ENCODE measurements at places on chromosomes 2 and 18.

GRCh38 chr2:47403609-47404193 is 745 bp downstream of the MSH2 start:
- peaks cover 5% of the 10 kb centered on the region for H3K36me3 ChIP-seq
- H3K27me3 ChIP-seq = no peaks in the 10 kb centered on the region

GRCh38 chr2:105806996-105807395 is 62.3 kb downstream of the NCK2 start:
- peaks cover 2% of the 10 kb centered on the region for H3K36me3 ChIP-seq
- no peaks in the 10 kb centered on the region for H3K27me3 ChIP-seq
- H3K27ac ChIP-seq = no peak overlapping the region
- H3K4me3 ChIP-seq = no peak overlapping the region

DNA sequence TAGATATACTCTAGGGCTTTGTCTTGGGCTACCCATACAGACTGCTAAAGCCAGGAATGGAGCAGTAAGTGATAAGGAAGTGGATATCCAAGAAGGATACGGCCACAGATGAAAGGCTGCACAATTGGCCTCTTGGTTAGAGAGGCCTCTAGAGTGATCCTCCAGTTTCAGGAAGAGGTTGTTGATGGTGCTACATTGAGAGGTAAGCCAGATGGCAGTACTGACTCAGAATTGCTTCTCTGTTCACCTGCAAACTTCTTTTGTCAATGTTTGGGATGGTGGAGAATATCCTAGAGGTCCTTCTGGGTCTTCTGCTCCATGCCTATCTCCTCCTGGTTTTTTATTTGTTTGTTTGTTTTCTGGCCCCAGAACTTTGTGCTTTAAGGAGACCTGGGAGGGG is 226.8 kb upstream of the LRRTM1 start:
- H3K27me3 ChIP-seq = peaks cover 2% of the 10 kb centered on the region
- no peak overlapping the region for H3K4me3 ChIP-seq
- no peak overlapping the region for H3K27ac ChIP-seq
- H3K36me3 ChIP-seq = no peaks in the 10 kb centered on the region

DNA sequence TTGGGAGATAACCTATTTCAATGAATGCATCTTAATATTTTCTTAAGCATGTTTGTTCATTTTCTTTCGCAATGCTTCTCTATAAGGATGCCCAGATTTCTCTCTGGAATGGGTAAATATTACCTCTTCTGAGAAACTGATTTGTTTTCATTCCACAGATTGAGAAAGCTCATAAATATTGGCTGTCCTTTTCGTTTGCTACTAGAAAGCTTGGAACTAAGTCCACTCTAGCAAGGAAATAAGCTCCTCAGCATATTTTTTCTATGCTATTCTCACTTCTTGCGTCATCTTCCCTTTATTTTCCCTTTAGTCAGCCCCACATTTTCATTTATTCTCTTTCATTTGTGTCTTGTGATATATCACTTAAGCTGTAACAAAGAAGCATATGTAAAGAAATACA is 76.3 kb downstream of the ANTXR1 start:
- H3K4me3 ChIP-seq = no peak overlapping the region
- H3K27me3 ChIP-seq = no peaks in the 10 kb centered on the region
- peaks cover 34% of the 10 kb centered on the region for H3K4me1 ChIP-seq
- no peak for DNase-seq
- H3K27ac ChIP-seq = no peak overlapping the region
- H3K36me3 ChIP-seq = peaks cover 33% of the 10 kb centered on the region

- H3K4me3 ChIP-seq = no peak overlapping the region
- no peak for DNase-seq
- no peaks in the 10 kb centered on the region for H3K36me3 ChIP-seq
- no peaks in the 10 kb centered on the region for H3K4me1 ChIP-seq
- no peak overlapping the region for H3K27ac ChIP-seq
- H3K27me3 ChIP-seq = no peaks in the 10 kb centered on the region
Observed at GRCh38 chr2:46184794-46185583, 112.2 kb upstream of the EPAS1 start.

DNA sequence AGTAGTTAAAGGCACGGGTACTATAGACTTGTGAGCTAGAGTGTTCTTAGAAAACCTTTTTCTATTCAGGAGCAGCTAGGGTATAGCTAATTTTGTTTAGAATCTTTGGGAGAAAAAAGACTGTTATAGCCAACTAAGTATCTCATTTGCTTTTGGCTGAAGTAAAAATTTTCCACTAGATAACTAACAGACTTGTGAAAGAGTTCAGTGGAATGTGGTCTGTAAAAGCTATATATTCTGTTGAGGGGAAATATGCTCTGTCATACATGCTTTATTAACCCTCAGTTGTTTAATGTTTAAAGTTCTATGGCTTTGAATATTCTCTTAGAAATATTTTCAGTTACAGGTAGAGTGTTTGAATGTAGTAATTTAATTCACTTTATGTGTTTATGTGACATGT is 49.7 kb downstream of the RIF1 start:
- H3K27me3 ChIP-seq = no peaks in the 10 kb centered on the region
- peak overlapping the region; percentile 76 for H3K27ac ChIP-seq
- no peak overlapping the region for H3K4me3 ChIP-seq
- no peak for DNase-seq

DNA sequence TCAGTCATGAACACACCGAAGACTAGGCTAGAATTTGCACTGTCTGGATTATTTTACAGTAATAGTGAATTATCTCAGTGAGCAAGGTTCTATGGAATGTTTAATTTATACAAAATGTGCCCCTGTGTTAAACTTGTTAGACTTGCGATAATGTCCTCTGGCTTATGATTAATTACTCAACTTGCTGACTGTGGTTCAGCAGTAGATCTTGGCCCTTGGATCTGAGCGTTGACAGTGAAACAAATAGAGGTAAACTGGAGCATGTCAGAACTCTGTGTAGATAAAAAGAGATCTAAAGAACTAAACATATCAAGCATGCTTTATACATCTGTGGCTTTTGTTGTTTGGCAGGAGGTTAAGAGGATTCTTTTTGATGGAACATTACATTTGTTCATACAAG is 407.6 kb downstream of the DSEL start:
- H3K27me3 ChIP-seq = peaks cover 12% of the 10 kb centered on the region
- H3K36me3 ChIP-seq = no peaks in the 10 kb centered on the region
- no peak overlapping the region for H3K27ac ChIP-seq
- no peak overlapping the region for H3K4me3 ChIP-seq

DNA sequence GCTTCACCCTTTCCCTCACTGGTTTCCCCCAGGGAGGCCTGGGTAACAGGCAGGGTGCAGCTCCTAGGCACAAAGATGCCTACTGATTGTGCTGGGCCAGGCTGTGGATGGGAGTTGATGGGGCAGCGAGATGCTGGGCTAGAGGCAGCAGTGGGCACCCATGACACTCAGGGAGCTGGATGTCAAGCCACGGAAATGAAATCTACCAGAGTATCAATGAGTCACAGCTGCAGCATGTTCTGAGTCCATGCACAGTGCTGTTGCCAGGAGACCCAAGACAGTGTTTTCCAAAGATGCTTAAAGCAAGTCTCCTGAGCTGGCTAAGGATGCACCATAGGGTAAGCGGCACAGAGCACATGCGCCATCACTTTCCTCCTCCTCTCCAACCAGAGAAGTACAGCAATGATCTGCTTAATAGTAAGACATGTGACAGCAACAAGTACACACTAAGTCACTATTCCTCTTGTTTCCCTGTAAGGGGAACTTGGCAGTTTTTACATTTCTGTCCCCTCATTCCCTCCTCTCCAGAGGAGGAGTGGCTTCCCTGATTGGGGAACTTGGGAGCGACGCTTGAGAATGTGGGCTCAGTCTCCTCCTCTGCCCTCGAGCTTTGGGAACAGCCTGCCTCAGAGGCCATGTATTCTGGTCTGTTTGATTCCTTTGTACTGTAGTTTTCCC is 57.2 kb downstream of the CDC42EP3 start:
- peak overlapping the region; percentile 86 for H3K27ac ChIP-seq
- no peak for DNase-seq
- H3K36me3 ChIP-seq = no peaks in the 10 kb centered on the region
- peaks cover 46% of the 10 kb centered on the region for H3K4me1 ChIP-seq

DNA sequence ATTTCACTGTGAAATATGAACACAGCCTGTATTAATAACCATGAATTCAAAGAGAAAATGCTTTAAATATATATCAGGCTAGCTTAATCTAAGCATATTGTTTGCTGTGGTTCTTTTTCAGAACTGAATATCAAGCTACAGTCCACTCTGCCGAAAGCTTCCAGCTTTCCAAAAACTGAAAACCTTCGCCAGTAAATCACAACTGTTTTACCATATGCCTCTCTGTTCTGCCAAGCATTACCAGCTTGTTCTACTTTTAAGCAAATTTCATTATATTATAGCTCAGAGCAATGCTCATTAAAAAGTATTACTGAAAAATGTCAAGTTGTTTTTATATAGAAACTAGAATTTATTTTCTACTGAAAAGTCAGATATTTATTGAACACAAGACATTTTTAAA is 277.4 kb downstream of the NRXN1 start:
- H3K27ac ChIP-seq = no peak overlapping the region
- H3K4me1 ChIP-seq = no peaks in the 10 kb centered on the region
- no peaks in the 10 kb centered on the region for H3K36me3 ChIP-seq
- DNase-seq = no peak
- H3K4me3 ChIP-seq = no peak overlapping the region

- no peaks in the 10 kb centered on the region for H3K27me3 ChIP-seq
- H3K36me3 ChIP-seq = peaks cover 16% of the 10 kb centered on the region
- DNase-seq = no peak
- no peak overlapping the region for H3K4me3 ChIP-seq
- no peaks in the 10 kb centered on the region for H3K4me1 ChIP-seq
Observed at GRCh38 chr2:44740678-44741077, 200.8 kb upstream of the SIX3 start.

DNA sequence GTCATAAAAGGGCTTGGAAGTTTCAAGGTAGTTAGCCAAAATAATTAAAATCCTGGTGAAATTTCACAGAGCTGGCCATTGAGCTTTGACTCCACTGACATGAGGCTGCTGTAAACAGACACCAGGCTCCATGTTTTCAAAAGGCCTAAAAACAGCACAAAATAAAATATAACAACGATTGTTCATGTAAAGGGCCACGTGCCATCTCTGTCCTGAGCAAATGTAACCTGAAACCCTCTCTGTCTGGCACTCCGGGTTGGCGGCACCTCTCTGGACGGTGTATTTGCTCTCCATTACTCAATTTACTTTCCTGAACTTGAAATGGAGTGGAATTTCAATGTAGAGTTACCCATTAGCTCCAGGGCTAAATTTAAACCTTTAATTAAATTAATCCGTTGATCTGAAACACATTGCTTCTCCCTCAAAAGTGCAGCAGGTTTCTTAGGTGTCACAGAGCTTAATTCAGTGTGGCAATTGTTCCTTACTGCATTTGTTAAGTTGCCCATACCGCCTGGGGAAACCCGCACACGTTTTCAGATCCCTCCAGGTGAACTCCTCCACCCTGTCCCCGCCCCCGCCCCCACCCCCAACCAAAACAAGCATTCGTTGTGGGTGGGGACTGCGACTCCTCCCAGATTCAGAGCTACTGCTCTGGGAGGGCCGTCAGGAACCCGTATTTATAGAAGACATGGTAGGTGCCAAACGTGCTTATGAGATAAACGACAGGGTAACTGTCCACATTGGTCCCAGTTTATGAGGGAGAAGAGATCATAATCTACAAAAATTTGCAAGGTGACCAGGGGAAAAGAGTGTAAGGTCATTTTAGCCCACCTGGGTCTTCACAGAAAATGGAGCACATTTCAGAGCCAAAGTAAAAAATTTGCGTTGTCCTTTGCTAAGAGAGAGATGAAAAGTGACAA is 1.2 kb upstream of the CABLES1 start:
- H3K36me3 ChIP-seq = no peaks in the 10 kb centered on the region
- H3K27me3 ChIP-seq = no peaks in the 10 kb centered on the region
- H3K4me1 ChIP-seq = peaks cover 59% of the 10 kb centered on the region
- DNase-seq = no peak
- H3K27ac ChIP-seq = peak overlapping the region; percentile 73

GRCh38 chr2:130760754-130761751 is 5.7 kb downstream of the AMER3 start:
- H3K36me3 ChIP-seq = no peaks in the 10 kb centered on the region
- H3K27ac ChIP-seq = no peak overlapping the region
- DNase-seq = no peak
- H3K27me3 ChIP-seq = peaks cover 41% of the 10 kb centered on the region
- H3K4me3 ChIP-seq = no peak overlapping the region

DNA sequence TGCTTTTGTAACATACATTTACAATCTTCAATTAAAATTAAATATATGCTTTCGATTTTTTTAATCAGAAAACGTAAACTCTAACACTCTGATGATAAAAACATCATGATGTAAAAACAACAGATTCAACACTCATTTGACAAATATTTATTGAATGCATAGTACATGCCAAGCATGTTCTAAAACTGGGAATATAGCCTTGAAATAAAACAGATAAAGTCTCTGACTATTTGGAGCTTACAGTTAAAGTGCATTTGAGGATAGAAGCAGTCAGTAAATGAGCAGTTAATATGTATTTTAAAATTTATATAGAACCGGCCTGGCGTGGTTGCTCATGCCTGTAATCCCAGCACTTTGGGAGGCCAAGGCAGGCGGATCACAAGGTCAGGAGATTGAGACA is 47.8 kb downstream of the TMX3 start:
- no peaks in the 10 kb centered on the region for H3K27me3 ChIP-seq
- no peaks in the 10 kb centered on the region for H3K36me3 ChIP-seq
- H3K27ac ChIP-seq = no peak overlapping the region
- no peak for DNase-seq

- no peak overlapping the region for H3K27ac ChIP-seq
- no peaks in the 10 kb centered on the region for H3K4me1 ChIP-seq
- no peaks in the 10 kb centered on the region for H3K36me3 ChIP-seq
- no peak overlapping the region for H3K4me3 ChIP-seq
Observed at GRCh38 chr2:177673602-177674595, 281.3 kb downstream of the AGPS start.

GRCh38 chr2:9187620-9188214 is 18.9 kb upstream of the ASAP2 start:
- no peak overlapping the region for H3K4me3 ChIP-seq
- H3K27me3 ChIP-seq = no peaks in the 10 kb centered on the region
- H3K4me1 ChIP-seq = peaks cover 60% of the 10 kb centered on the region
- peak overlapping the region; percentile 69 for H3K27ac ChIP-seq
- DNase-seq = no peak

GRCh38 chr2:96531872-96532505 is 4.6 kb upstream of the ARID5A start:
- peaks cover under 1% of the 10 kb centered on the region for H3K27me3 ChIP-seq
- peaks cover 65% of the 10 kb centered on the region for H3K4me1 ChIP-seq
- no peaks in the 10 kb centered on the region for H3K36me3 ChIP-seq
- peak overlapping the region; percentile 40 for H3K4me3 ChIP-seq
- no peak for DNase-seq
- peak overlapping the region; percentile 98 for H3K27ac ChIP-seq

DNA sequence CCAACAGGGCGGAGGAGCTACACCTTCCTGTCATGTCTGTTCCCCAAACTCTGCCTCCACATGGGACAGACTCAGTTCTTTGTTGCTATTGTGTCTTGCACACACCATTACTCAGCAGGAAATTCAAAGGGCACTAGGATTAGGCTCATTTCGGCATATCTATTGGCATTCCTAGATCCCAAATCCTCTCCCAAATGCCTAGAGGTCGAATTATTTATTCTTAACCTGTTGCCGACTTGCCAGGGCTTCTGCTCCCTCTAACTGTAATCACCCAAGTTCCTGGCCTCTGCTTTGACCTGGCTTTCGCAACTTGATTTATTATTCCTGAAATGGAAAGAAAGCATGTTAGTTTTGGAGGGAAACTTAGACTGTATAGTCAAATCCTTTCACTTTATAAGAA is 67.8 kb upstream of the ST6GAL2 start:
- peak overlapping the region; percentile 86 for H3K27ac ChIP-seq
- no peaks in the 10 kb centered on the region for H3K27me3 ChIP-seq
- peaks cover 66% of the 10 kb centered on the region for H3K4me1 ChIP-seq
- H3K4me3 ChIP-seq = no peak overlapping the region
- peaks cover 6% of the 10 kb centered on the region for H3K36me3 ChIP-seq

- H3K36me3 ChIP-seq = peaks cover 3% of the 10 kb centered on the region
- peaks cover 7% of the 10 kb centered on the region for H3K27me3 ChIP-seq
- no peak overlapping the region for H3K4me3 ChIP-seq
- H3K4me1 ChIP-seq = peaks cover 7% of the 10 kb centered on the region
- H3K27ac ChIP-seq = peak overlapping the region; percentile 55
- no peak for DNase-seq
Observed at GRCh38 chr18:47781561-47781960, 148.9 kb downstream of the SMAD2 start.

Data from chondrocyte (in vitro differentiated cells).